Esophagus muscularis mucosa (tissue), 4 donors: ENCODE measurements at places on chromosomes 12 and 14. TPM values are rescaled to one million over a fixed set of nuclear protein-coding genes. Genes with fewer than 3 reads are reported as not detected.

PRDM4 gene
- 29.0 TPM for total RNA-seq

DNA sequence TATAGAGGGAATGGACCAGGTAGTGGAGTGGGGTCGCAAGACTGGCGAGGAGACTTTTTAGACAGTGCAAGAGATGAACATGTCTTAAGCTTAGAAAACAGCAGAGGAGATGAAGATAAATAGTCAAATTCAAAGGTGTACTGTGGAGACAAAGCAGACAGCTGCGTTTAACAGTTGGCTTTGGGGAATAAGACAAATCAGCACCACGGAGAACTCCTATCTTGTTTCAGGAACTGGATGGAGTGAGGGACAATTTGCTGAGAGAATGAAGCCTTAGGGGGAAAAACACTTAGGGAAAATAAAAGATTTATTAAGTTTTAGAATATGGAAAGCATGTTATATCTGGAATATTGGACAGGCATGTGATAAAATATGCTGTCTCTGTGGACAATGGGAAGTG, 458.8 kb downstream of the GLT1D1 start:
- DNase-seq: no peak

HAL gene
- not detected for total RNA-seq

TOMM20L gene
- not detected for total RNA-seq

CPNE8 gene
- total RNA-seq: 12.8 TPM

- no peak for DNase-seq
These were observed 113.9 kb upstream of the FGD4 start for GRCh38 chr12:32285489-32285888.

GDF3 gene
- total RNA-seq: 0.40 TPM

- DNase-seq: no peak
These were observed 126.9 kb upstream of the KRAS start for GRCh38 chr12:25377469-25378177.

DNA sequence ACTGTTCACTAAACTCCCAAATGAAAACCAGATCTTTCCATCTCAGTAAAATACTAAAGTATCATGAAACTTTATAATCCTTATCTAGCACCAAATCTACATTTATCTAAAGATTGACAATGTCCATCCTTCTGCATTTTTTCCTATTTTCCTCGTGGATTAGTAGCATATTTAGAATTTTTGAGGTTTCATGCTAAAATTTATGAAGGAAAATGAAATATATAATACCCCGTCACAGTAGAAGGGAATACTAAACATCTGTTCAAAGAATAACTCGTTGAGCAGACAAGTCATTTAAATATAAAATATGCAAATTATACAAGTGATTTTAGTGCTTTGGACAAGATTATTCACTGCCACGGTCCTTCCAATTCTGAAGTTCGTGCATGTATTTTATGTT, 122.7 kb upstream of the SLCO1C1 start:
- no peak for DNase-seq
